Suprapubic skin (tissue), 4 donors: ENCODE measurements at places on chromosomes 3 and 15.

DNA sequence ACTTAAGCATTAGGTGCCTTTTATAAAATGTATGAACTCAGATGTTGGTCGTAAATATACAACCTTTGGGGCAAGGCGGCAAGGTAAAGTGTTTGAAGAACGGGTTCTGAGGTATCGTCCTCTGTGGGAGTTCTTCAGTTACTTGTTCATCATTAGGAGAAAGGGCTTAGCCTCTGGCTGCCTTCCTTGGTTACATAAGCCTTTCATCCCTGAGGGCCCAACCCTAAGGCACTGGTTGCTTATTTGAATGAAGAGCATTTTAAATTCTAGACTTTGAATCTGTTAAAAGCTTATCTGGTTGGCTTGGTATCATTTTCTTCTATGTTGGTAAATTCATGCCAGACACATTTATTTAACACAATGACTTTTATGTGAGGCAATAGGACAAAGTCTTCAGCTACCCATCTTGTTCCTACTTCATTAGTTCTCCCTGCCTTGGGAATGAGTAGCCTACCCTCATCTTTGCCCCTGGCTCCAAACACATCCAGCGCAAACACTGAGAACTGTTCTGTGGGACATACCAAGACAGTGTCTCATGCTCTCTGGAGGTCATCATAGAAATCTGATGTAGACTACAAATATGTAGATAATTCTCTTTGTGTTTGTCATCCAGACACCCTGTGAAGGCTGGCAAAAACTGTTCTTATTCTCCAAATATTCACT, 12.4 kb upstream of the CCDC80 start:
- DNase-seq = no peak

DNA sequence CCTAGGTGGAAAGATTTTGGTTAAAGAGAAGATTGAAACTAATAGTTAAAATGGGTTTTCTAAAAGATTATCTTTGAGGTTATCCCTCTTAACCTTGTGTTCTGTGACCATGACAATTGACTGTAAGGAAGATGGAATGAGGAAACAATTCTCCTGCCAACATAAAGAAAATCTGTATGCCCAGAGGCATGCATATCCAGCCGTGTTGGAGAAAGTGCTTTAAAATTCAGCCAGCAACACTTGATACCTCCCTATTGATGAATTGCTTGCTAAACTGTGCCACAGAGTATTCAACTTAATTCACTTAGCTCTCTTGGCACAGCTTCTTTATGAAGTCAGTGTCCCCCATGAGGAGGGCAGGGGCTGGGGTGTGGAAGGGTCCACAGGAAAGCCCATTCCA, 203.5 kb downstream of the UBE2E2 start:
- no peak for DNase-seq

GRCh38 chr15:74960995-74961588, 4.5 kb upstream of the RPP25 start:
- no peak for DNase-seq

DNA sequence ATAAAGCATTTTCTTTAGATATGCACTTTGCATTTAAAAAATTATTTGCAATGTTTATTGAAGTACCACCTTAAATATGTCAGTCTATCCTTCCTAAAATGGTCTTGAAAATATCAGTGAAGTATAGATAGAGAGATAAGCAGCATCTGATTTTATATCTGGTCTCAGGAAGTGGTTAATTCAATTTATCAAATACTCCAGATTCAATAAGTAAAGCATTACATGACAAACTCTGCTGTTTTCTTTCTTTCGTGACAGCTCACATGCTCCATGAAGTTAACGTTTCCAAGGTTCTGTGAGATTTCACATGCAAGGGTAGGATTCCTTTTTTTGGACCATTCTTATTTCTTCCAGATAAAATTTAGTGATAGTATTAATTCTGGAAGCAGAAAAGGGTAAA, 775.4 kb upstream of the ROBO1 start:
- DNase-seq = no peak

DNA sequence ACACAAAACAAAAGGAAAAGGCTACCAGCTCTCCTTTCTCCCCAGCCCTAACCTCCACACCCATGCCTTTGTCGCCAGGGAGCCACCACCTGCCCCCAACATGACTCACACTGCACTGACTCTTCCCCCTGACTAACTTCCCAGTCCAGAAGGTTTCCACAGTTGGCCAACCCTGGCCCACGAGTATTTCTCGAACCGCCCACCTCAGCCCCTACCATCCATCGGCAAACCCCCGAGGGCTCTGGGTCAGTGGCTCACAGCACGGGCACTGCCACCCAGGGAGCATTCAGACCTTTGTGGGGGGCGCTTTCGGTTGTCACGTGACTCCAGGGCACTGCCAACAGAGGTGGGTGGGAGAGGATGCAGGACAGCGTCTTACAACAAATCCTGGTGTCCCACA, 152.3 kb downstream of the LRRC28 start:
- no peak for DNase-seq

DNA sequence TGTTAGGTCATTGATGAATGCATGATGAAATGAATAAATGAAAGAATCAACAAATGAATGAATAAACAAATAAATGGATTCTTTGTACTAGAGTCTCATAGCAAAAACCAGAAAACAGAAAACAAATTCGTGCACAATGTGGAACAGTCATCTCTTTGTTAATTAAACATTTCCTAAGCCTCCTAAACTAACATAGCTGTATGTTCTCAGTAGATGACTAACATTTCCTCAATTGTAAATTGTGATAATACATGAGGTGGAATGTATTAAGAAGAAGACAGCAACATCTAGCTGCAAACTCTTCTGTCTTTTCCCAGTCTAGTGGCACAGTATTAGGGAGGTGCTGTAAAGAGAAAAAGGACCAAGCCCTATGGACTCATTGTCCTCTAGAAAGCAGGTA, 1021.0 kb downstream of the MCTP2 start:
- DNase-seq = no peak

- no peak for DNase-seq
These were observed 133.9 kb downstream of the DIPK2A start for GRCh38 chr3:144105542-144105941.

DNA sequence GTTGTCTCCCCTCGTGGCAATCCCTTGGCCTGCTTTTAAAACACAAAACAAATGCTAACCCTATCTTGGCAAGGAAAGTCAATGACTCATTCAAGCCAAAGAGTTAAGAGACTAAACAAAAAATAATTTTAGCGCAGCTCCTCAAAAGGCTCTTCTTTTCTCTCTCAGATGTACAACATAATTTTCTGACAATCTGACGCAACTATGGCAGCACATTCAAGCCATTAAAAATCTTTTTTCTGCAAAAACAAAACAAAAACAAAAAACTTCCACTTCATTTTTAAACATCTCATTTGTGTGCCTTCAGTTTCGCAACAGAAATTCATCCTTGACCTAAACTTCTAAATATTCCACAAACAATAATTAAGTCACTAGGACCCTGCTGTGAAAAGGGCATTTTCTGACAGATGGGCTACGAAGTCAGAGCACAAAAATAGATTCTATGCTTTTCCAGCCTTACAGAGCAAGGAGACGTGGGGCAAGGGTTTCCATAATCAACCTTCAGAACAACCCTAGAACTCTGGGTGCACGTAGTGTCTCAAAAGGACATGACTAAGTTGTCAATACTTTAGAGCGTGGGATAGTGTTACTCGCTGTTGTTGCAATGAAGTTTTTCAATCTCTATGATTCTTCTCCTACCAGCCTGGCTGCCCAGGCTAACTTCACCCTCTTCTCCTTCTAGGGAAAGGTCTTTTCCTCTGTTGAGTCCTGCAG, 84.3 kb downstream of the MB21D2 start:
- no peak for DNase-seq

GRCh38 chr3:106619-107018, 89.9 kb upstream of the CHL1 start:
- no peak for DNase-seq

DNA sequence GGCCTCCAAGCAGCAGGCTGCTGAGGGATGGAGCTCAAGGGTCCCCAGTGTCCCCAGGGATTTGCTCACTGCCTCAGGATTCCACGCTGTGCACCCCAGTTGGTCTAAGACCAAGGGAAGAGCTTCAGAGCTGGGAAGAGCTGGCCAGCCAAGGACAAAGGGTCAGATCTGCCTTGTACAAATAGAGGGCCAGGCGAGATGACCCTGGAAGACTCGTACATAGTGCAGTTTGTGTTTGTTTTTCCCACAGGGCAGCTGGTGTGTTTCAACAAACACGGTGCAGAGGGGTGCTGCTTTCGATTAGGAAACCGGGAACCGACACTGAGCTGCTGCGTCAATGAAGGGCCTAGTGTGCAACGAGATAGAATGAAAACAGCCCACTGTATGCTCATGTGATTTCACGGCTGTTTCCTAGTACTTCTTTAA, 56.1 kb upstream of the TRPM1 start:
- DNase-seq = no peak

GRCh38 chr3:38141952-38142273, 3.5 kb downstream of the MYD88 start:
- no peak for DNase-seq

DNA sequence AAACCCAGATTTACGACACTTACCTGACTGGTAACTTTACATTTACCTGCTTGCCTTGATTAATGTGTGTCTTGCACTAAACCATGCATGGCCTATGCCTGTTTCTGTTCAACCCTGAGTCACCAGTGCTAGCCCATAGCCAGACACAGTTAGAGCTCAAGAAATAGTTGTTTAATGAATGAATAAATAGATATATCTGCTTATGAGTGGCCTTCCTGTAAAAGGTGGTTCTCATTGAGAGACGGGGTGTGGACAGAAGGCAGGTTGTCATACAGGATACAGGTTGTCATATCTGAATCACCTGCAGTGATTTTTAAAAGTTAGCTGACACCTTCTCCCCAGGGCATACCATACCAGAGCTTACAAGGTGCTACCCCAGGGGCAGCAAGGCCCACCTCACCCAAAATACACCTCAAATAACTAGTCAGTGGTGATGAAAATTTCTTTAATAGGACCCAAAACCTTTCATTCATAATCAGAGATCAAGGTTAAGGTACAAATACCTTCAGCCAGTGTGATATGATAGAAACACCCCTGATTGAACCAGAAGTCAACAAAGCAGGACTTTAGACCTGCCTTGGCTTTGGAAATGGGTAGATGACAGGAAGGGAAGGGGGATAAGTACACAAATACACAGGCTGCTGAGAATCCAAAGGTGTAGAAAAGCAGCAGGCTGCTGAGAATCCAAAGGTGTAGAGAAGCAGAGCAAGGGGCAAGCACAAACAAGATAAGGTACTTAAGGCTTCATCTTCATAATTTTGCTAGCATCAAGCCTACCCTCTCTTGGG, 45.4 kb upstream of the TSC22D2 start:
- no peak for DNase-seq

- no peak for DNase-seq
These were observed 1054.1 kb upstream of the GBE1 start for GRCh38 chr3:82815417-82816058.

- no peak for DNase-seq
These were observed 27.6 kb downstream of the ACP3 start for GRCh38 chr3:132344666-132345280.

DNA sequence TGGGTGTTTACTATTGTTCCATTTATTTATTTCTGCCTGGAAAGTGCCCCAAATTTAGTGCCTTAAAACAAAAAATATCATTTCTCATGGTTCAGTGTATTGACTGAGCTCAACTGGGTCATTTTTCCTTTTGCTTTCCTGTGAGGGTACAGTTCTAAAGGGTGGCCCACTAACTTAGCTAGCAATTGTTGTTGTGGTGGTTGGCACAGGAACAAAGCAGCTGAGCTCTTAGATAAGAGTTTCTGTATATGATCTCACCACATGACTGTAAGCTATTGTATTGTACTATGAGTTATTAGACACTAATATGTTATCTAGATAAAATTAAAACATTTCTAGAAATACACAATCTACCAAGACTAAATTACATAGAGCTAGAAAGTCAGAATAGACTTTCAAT, 1283.7 kb downstream of the OTOL1 start:
- DNase-seq = no peak

DNA sequence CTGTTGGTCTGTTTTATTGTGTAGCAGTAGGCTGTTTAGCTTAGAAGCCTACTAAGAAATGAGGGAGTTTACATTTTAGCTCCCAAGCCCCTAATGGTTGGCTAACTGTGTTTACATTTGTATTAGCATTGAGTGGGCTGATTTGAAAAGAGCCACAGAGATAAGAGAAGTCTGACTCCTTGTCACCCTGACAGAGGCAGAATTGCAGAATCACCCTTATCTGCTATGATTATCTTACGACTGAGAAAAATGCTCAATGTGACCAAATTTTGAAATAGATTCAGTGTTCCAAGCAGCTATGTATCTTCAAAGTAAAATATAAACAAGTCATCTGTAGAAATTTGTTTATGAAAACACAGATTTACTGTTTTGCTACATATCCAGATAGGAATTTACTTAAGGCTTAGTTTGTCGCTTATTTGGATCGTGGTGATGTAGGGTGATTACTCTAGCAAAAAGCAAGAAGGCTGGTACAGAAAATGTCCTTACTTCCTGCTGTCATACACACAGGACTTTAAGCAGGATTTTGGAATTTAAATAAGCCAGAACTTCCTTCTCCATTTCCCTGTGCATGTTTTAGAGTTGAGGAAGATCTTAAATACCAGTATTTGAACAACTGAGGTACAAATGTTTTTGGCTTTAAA, 19.0 kb downstream of the SEMA6D start:
- DNase-seq = no peak

- no peak for DNase-seq
These were observed 26.2 kb downstream of the POLR2M start for GRCh38 chr15:57732526-57733331.

DNA sequence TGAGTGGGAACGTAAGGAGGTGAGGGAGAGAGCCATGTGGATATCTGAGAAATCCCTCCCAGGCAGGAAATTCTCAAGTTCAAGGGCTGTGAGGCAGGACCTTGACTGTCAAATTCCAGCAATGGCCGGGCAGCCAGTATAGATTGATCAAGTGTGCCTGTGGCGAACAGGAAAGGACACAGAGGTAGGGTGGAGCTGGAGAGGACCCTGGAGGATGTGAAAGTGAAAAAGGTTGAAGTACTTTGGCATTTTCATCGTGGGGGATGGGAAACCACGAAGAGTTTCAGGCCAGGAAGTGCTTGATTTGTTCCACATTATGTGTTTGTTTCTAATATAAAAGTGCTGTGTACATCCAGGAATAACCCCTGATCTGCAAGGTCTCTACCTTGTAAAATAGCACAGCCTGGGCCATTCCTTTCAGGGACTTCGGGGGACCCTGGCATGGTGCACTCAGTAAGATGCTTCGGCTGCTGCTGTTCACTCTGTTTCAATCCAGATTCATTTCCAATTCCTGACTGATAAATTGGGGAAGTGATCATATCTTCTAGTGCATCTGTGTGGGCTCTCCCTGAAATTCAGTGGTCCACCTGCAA, 156.6 kb downstream of the MCTP2 start:
- no peak for DNase-seq

DNA sequence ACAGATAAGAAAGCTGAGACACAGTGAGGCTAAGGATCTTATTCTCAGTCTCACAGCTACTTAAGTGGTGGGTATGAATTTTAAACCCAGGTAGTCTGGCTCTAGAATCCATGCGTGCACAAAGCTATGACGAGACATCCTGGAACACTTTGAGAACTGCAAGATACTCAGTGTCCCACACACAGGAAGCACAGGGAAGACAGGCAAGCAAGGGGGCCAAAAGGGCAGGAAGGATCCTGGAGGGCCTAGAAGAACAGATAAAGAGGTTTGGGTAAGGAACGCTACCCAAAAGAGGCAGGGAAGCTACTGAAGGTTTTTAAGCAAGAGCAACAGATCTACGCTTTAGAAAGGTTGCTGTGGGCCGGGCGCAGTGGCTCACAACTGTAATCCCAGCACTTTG, 99.1 kb upstream of the HES1 start:
- no peak for DNase-seq
